ENCODE measurements at places on chromosomes 7 and 10. TPM values are rescaled to one million over a fixed set of nuclear protein-coding genes. Genes with fewer than 3 reads are reported as not detected.

DNA sequence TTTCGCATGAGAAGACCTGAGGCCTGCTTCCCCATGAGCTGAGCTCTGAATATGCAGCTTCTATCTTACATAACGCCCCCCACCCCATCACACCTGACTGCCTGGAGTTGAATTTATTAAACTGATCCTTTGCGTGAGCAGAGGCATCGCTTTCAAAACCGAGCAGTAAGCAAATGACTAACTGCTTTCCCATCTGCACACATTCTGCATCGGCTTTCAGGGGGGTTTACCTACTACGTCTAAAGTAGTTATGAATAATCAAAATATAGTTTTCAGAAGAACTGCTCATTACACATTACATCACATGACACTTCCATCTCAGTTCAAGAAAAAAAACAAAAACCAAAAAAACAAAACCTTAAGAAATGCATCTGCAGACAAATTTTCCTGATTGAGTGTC is 54.7 kb upstream of the EGR2 start:
- no peak for DNase-seq

SAP25 gene
- 0.21 TPM for total RNA-seq

ZPBP gene
- total RNA-seq, result not detected

CALHM1 gene
- total RNA-seq, result 0.31 TPM

APBB1IP gene
- not detected for total RNA-seq

Data from myocyte (in vitro differentiated cells).